Glutamatergic neuron (in vitro differentiated cells): ENCODE measurements at places on chromosomes 3 and 15. TPM values are rescaled to one million over a fixed set of nuclear protein-coding genes. Genes with fewer than 3 reads are reported as not detected.

- no peak for DNase-seq
Measured at GRCh38 chr3:74267588-74268184, 346.8 kb downstream of the CNTN3 start.

Gene TTLL13
- total RNA-seq, result not detected

Gene TFRC
- 35.8 TPM for total RNA-seq

Gene GOLGA8T
- not detected for total RNA-seq

DNA sequence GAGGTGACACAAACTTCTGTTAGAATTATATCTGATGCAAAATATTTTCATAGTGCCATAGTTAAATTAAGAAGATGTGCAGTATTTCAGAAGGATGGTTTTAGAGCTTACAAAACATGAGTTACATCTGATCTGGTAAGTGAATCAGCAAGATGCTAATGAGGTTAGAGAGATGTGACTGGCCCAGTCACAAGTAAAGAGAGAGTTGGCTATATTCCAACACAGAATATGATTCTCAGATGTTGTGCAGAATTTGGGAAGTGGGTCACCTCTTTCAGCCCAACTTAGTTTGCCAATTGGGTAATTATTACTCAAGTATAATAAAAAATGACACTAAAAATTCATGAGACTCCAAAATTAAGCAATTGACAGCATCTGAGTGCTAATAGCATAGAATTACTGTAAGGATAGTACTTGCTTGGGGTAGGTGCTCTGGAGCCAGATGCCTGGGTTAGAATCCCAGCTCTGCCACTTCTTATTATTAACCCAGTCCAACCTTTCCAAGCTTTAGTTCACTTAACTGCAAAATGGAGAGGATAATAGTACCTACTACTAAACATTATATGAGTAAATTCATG lies 30.8 kb downstream of the P2RY1 start:
- no peak for DNase-seq

DNA sequence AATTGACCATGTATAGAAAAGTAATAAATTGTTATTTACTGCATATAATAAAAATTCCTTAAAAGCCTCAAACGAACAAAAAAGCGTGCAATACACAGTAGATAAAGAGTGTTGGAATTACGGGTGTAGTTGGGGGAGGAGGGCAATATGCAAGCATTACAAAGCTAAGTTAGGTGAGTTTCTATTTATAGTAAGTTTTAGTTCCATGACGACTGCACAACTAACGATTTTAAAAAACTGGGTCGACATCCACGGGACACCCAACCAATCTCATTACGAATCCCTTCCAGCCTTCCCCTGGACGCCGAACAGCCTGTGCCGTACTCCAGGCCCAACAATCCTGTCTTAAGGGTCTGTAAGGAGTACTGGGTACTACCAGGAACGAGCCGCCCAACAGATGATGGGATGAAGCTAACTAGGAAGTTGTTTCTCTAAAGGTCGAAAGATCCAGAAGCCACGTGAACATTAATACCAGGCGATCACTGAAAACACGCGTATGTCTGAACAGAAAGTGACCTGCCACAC lies 677 bp downstream of the POLQ start:
- DNase-seq, result no peak

GRCh38 chr3:152202976-152203626 lies 65.6 kb upstream of the MBNL1 start:
- no peak for DNase-seq

DNA sequence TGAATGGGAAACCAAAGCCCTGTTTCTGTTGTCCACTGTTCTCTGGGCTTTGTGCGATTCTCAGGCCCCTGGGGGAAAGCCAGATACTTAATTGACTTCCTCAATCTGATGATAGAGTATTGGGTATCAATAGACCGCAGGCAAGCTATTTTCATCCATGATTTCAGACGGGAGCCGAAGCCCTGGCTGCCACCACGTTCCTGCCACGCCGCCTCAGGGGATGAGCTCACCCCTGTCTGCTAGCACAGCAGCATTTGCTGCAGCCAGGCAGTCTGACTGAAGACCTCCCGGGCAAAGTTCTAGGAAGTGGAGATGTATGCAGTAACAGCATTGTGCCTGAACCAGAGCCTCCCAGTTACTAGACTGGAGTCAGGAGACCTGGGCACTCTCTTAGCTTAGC lies 69.8 kb downstream of the ISG20 start:
- no peak for DNase-seq

DNA sequence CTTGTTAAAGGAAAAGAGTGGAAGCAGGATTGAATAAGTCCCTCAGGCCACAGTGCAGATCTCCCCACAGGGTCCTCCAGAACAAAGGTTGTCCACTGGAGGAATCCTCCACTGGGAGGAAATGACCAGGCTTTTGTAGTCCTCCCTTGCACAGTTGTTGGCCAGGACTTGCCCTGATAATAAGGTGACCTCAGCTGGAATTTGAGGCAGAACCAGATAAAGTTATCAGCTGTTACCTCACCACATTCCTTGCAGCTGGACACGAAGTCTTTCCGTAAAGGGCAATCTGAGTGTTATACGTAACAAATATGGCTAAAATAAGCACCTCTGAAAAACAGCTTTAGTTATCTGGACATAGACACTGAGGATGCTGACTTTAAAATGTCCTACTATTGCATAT lies 83.5 kb upstream of the NAALADL2 start:
- no peak for DNase-seq

DNA sequence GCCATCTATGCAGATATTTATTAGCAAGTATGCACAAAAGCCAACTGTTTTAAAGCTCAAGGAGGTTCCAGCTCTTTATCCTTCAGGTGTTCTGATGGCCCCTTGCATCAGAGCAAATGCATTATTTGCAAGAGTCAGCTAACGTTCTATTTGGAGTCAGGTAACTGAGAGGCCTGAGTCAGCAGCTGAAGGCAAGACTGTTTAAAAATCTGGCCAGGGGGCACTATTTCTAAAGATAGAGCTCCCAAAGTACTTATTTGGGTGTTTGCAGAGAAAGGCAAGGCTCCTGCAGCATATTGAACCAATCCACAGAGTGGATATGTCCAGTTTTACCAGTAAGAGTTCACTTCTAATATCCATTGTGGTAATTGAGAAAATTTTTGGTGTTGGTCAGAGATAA lies 146.1 kb downstream of the LRTM1 start:
- DNase-seq, result no peak

DNA sequence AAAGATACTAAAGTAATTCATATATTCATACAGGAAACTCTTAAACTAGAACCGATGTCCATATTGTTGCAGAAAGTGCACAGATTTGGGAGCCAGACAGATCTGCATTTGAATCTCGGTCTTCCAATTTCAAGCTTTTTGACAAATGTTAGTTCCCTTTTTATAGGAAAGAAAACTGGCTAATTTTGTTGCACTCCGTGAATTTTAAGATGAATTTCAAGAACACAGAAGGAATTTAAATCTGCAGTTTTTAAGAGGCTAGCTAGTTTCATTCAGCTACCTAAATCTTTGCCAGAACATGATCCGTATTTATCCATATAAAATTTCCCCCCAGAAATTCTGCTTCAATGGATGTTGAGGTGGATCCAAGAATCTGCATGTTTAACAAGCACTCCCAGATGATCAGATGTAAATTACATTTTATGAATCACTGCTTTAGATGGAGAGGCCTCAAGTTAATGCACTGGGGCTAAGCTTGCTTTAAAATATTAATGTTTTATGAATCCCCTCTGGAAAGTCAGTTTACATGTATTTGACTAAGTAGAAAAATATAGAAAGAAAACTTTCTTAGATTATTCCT lies 1296.3 kb upstream of the CADM2 start:
- no peak for DNase-seq

Gene STAG1
- total RNA-seq, result 22.8 TPM

DNA sequence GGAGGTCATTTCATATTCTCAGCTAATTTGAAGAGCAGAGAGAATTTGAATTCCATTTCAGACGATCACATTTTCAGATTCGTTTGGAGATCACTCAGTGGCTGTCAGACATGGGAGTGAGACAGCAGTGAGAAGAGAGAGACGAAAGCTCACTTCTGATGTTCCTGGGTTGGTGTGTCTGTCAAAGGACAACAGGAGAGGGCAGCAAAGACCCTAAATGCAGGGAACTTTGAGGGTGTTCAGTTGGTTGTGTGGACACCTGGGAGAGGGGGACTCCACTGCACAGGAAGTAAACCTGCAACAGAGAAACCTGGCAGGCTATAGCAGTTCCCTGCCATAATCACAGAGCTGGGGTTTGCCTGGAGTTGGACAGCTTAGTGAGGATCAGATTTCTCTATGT lies 675.1 kb downstream of the SQOR start:
- DNase-seq, result no peak

GRCh38 chr3:191290311-191291025 lies 38.7 kb upstream of the CCDC50 start:
- DNase-seq, result no peak

- DNase-seq, result no peak
Measured at GRCh38 chr15:25268166-25268565, 170.7 kb downstream of the UBE3A start.

Gene PYGO1
- total RNA-seq, result 7.8 TPM

Gene SHF
- 309 TPM for total RNA-seq

Gene PLCL2
- total RNA-seq, result 71.1 TPM

DNA sequence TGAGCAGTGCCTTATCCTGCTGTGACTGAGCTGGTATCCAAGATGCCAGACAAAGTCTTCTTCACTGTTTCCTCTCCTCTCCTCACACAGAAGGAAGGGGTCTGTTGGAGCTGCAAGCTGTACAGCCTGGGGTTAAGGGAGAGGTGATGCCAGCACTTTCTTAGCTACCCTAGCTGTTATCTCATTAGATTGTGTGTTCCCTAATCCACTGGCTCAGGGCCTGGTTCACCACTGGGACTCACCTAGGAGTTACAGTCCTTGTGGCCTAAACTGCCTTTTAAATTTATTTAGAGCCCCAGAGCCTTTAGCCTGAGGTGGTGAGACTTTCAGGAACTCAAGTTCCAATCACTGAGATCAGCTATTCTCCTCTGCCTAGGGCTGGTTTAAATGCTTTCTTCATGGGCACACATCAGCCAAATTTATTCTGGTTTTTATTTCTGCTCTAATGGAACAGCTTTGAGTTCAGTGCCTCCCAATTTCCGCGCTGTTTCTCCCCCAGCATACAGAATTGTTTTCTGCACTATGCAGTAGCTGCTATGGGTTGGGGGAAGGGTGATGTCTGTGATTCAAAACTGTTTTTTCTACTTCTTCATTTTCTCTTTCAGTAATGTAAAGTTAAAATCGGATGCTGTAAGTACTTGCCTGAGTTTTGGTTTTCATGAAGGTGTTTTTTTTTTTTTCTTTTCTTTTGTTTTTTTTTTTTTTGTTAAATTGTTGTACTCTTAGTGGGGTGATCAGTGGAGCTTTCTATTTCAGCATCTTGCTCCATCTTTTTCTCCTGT lies 198.8 kb downstream of the DOCK3 start:
- DNase-seq, result no peak

DNA sequence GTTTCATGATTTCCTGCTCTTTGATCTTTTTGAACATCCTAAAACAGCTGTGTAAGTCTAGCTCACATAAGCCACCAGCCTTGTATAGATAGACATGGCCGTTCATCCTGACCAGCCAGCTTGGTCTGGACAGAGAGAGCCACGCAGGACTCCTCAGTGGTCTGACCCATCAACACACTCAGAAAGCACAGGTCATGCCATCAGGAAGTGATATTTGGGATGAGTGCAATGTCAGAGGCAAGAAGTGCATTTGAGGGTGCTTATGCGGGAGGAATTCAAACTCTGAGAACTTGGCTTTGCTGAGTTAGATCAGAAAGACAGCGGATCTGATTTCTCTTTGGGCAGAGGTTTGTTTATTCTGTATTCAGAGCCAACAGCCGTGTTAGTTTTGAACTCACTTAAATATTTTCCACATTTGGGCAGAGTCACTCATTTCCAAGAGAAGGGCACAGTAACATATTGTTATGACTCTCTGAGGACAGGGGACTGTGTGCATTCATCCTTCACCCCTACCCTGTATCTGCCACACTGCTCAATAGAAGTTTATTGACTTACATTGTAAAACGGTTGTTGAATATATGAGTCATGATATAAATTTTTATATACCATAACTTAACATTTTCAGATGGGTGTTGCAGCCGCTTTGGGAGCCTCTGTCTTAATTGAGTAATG lies 225.3 kb upstream of the LYSMD4 start:
- DNase-seq, result no peak

DNA sequence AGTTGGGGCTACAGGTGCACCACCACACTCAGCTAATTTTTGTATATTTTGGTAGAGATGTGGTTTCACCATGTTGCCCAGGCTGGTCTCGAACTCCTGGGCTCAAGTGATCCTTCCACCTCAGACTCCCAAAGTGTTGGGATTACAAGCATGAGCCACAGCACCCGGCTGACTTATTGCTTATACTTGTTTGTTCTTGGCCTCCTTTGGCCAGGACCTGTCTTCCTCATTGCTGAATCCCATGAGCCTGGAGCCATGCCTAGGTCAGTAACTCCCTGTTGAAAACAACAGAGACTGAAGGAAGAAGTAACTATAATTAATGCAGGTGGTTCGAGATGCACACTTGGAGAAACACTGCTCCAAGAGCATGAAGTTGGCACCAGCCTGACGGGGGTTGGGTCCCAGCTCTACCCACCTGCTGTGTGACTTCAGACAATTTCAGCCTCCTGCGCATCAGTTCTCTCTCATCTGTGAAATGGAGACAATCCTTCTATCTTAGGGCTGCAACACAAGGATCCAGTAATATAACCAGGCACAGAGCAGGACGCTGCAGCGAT lies 38.9 kb downstream of the CPN2 start:
- DNase-seq, result no peak

DNA sequence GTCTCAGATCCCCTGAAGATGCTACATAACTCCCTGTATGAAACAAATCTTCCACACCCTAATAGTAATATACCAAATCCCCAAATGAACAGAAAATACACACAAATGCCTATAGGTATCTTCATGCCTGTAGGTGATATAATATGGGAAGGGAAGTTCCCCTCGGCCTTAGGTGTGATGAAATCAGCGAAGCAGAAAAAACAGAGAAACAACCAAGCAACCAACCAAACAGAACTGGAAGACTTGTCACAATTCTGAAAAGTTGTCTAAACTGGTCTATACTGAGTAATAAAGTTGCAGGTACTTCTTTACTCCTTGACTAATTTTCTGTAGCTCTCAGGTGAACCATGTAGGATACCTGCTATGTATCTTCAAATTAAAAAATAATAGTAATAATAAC lies 82.2 kb upstream of the SATB1 start:
- no peak for DNase-seq

Gene SNTN
- total RNA-seq, result not detected

GRCh38 chr15:24318981-24319380 lies 356.6 kb upstream of the NPAP1 start:
- no peak for DNase-seq

DNA sequence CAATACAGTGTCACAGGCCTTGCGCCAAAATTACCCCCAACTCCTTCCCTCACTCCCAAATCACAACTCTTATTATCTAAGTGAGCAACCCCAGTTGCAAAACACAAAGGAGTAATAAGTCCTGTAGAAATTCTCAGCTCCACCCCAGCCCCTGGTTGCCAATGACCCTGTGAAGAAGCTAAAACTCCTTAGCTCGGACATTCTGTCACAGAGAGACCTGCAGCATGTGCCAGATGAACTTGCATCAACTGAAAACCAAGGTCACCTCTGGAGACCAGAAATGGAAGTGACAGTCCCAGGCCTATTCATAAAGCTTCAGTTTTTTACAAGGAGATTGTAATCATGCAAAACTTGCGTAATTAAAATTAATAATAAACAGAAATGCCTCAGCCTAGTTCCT lies 55.2 kb downstream of the RBPMS2 start:
- DNase-seq, result no peak

Gene MOBP
- total RNA-seq, result not detected

Gene CHST13
- not detected for total RNA-seq

- no peak for DNase-seq
Measured at GRCh38 chr3:103813955-103814354, 1379.1 kb downstream of the ZPLD1 start.
